GM12892 (cell line): ENCODE measurements at places on chromosomes 11 and 22.

GRCh38 chr11:64970731-64971151 is 1.2 kb downstream of the MAJIN start:
- DNase-seq, result no peak

DNA sequence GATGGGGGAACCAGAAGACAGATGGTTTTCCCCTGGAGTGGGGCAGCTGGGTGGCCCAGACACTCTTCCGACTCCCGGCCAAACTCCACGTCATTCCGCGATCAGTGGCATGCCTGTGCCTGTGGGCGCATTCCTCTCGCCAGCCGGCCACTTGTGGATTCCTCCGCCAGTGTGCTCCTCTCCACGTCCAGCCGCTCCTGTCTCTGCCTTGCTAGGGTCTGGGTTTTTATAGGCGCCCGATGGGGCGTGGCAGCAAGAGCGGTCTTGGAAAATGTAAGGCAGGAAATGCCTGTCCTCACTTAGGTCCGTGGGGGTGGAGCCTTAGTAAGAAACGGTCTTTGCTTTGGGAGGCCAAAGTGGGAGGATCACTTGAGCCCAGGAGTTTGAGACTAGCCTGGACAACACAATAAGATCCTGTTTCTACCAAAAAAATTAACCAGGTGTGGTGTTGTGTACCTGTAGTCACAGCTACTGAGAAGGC is 81.6 kb upstream of the SEPTIN5 start:
- DNase-seq, result no peak

DNA sequence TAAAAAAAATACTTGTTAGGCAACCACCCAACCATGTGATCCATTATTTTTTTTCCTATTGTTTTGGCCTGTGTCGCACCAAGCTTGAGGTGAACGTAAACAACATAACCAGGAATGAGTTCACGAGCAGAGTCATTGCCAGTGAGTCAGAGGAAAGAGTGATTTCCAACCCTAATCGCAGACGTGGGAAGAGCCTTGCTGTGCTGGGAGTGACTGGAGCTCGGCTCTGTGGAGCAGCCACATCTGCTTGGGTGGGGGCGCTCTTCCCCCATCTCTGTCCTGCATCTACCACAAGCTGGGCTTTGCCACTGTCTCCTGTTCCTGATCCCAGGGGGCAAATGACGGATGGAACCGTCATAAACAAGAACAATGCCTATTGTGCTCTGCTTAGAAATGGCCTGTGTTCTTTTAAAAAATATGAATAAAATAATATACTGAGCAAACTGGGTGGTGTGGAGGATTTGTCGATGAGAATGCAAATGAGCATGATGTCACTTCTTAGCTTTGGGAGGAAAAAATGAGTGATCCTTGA is 210.0 kb downstream of the KIRREL3 start:
- DNase-seq, result no peak

- no peak for DNase-seq
Measured at GRCh38 chr11:12182676-12183541, 72.5 kb downstream of the MICAL2 start.

GRCh38 chr11:45860764-45861510 is 13.7 kb downstream of the CRY2 start:
- no peak for DNase-seq

DNA sequence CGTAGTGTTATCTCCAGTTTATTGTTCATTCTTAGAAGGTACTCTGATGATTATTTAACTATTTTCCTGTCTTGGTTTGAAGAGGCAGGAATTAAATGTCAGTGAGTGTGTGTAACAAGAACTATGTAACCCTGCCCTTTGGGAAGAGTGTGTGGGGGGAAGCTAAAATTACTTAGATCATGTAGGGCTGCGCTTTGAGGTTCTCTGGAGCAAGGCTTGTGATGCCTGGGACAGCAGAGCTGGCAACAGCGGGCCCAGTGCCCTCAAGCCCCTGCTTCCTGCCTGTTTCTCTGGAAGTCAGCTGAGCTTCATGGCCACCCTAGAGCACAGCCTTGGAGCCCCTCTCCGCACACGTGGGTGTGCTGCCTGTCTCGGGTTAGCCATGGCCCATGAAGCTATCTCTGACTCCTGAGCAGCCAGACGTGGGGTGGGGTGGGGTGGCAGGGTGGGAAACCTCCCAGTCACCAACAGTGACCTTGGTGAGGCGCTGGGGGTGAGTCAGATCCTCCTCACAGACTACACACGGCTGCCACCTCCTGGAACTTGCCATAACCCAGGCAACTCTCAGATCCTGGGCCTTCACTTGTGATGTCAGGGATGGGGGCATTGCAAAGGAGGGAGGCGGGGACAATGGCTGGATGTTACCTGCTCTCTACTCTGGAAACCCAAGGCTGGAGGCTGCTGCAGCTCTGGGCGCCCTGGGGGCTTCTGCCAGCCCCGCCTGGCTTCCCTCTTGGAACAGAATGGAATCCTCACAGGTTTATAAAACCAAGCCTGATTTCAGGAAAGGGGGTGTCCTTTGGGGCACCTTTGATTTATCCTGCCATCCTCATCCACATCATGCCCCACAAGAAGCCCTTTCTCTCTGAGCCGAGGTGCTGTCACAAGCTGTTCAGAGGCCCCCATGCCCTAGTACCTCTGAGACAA is 88.6 kb downstream of the SNX19 start:
- DNase-seq, result no peak

GRCh38 chr22:21876486-21877176 is 9.2 kb upstream of the MAPK1 start:
- no peak for DNase-seq

DNA sequence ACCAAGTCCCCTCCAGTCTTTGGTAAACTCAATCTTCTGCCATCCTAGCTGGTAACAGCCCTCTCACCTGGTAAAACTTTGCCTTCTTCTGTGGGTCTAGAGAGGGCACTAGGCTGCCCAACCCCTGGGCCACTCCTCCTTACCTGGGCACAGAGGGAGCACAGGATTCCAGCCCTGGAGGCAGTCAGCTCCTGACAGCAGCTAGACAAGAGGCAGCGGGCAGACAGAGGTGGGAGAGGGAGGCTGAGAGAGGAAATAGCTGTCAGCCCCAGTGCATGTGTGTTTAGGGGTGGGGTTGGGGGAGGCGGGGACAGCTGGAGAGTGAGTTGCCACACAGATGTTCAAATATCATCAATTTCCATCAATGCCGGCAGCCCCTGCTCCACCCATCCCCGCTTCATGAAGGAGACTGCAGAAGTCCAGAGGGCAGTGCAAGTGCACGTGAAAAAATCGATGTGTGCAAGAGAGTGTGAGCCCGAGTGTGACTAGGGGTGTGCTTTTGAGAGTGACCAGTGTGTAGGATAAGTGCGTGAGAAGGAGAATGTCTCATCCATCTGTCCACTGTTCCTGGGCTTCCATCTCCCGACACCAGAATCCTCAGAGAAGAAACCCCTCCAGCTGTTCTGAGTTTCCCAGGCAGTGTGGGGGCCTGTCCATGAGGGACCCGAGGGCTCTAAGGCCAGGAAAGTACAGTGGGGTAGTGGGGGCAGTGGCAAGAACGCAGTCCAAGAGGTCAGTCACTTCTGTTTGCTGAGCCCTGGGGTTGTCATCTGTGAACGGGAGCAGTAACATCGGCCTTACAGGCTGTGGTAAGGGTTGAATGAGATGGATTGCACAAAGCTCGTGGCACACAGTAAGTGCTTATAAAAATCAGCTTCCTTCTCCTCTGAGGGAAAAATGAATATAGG is at the start of gene PTGDR2:
PTGDR2 (minus strand) TSS at position 225 of the 908 bp plus-strand sequence. CDS start 2,228 bp downstream, outside the sequence.
- DNase-seq, result no peak

DNA sequence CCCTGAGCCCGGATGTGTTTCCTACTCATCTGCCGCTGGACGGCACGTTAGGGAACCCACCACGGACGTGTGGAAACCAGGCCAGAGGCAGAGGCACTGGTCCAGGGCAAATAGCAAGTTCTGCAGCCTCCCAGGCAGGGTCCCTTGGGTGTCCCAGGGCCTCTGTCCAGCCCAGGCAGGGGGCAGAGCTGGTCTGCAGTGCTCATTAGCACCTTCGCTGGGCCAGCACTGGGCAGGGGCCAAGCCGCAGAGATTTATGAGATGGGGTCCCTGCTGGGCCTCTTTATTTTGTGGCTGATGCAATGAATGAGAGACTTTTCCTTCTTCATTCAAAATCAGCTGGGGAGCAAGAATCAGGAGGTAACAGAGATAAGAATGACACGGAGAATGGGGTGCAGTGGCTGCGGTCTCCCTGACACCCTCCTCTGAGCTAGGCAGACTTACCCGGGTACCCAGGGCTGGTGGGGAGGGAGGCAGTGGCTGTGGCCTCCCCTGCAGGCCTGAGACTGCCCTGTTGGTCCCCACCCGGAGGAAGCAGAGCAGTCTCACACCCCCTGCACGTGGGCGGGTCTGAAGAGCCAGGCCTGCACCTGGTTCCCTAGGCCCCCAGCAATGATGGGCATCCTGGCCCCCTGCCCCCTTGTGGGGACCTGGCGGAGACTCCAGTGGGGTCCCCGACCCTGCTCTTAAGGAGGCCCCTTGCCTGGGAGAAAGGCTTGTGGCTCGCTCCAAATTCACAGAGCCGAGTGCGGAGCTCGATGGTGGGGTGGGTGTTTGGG is 14.0 kb upstream of the PARVG start:
- no peak for DNase-seq

DNA sequence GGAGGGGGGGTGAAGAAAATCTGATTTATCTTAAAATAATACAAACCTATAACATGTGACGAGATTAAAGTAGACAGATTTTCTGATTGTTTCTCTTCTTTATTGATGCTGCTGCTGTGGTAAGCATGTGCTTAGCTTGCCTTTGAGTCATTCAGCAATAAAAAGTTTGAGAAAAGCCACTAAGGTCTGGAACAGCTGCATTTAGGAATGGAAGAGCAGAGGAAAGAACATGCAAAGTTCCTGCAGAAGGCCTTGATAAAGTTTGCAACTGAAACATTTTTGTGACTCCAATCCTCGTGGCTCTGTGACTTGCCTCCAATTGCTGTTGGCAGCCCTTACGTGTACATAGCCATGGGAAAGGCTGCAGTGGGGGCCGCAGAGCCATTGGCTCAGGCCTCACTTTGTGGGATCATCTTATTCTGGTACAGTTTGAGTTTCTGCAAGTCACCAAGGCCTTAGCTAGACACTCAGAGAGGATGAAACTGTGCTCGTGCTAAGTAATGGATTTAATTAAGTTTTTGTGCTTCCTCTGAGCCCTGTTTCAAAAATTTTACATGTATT is 370.2 kb downstream of the AASDHPPT start:
- DNase-seq, result no peak

GRCh38 chr11:18936002-18936673 is 3.1 kb downstream of the MRGPRX1 start:
- DNase-seq, result no peak

DNA sequence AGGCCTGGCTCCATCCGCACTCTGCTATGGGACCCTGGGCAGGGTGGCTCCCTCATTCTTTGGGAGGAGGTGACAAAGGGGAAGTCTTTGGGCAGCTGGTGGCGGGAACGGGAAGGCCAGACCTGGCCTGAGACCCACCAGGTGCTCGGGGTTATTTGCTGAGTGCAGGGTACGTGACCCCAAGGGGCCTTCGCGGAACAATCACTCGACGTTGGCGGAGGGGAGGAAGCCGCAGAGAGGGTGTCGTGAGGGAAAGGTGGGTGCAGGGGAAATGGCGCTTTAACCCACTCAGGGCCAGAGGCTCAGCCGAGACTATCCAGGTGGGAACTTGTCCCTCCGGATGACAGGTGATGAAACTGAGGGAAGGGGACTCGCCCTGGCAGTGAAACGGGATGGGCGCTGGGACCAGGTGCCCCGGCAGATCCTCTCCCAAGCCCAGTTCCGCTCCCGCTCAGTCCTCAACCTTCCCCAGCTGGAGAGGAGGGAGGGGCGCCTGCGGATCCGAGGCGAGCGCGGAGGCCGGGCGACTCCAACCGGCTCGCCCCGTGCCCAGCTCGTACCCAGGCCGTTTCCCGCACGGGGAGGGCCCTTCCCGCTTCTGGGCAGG is 911 bp downstream of the A4GALT start:
- no peak for DNase-seq

- DNase-seq, result no peak
Measured at GRCh38 chr11:118374729-118375128, 15.3 kb downstream of the UBE4A start.

GRCh38 chr22:49046546-49047361 is 780.9 kb downstream of the BRD1 start:
- DNase-seq, result no peak

DNA sequence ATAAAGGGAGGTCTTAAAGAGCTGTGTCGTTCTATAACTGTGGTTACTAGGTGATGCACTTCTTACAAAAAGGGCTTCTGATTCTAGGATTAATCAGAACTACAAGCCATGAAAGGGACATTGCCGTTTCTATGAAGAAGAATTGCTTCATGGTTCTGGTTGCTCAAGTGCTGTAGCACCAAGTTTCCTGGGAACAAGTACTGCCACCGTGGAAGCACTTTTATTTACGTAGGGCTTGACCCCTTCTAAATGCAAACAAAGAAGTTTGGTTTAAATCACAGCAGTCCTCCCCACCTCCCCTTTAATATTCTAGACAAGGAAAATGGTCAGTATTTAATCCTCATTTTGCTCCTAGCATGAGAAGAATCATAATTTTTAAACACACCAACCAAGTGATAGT is 9.8 kb downstream of the YAP1 start:
- no peak for DNase-seq

- no peak for DNase-seq
Measured at GRCh38 chr11:57618438-57618837, 21.0 kb downstream of the SERPING1 start.

DNA sequence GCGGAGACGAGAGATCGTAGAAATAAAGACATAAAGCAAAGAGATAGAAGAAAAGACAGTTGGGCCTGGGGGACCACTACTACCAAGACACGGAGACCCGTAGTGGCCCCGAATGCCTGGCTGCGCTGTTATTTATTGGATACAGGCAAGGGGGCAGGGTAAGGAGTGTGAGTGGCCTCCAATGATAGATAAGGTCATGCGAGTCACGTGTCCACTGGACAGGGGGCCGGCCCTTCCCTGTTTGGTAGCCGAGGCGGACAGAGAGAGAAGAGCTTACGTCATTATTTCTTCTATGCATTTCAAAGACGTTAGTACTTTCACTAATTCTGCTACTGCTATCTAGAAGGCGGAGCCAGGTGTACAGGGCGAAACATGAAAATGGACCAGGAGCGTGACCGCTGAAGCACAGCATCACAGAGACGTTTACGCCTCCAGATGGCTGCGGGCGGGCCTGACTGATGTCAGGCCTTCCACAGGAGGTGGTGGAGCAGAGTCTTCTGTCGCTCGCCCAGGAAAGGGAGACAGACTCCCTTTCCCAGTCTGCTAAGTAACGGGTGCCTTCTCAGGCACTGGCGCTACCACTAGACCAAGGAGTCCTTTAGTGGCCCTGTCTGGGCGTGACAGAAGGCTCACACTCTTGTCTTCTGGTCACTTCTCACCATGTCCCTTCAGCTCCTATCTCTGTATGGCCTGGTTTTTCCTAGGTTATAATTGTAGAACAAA is 24.8 kb downstream of the PPP6R2 start:
- no peak for DNase-seq

DNA sequence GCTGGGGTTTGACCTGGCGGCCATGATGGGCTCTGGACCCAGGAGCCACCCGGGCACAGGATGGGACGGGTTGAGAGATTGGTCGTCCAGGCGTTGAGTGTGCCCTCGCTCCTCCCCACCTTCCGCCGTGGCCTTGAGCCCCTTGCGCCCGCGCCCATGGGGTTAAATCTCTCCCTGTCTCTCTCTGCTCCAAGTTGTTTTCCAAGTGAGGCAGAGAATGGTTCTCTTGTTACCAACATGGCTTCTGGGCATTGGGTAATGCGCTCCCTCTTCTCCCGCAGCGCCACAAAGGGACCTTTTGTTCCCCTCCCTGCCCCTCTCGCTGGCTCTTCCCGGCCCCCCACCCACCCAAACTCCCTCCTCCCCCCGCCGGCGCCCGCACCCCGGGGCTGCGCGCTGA is 18.8 kb upstream of the PICK1 start:
- DNase-seq, result no peak

- DNase-seq, result no peak
Measured at GRCh38 chr11:107661656-107662055, 50.2 kb downstream of the SLN start.

GRCh38 chr11:124115782-124116616 is 749 bp downstream of the VWA5A start:
- DNase-seq, result no peak
